ENCODE measurements at places on chromosomes 1 and 21. TPM values are rescaled to one million over a fixed set of nuclear protein-coding genes. Genes with fewer than 3 reads are reported as not detected.

F11R gene
- 11.6 TPM for total RNA-seq

CDK11B gene
- 29.1 TPM for total RNA-seq

LEFTY1 gene
- not detected for total RNA-seq

ESPN gene
- total RNA-seq = not detected

GRCh38 chr1:222462601-222463000 lies 85.3 kb downstream of the HHIPL2 start:
- DNase-seq = no peak

DNA sequence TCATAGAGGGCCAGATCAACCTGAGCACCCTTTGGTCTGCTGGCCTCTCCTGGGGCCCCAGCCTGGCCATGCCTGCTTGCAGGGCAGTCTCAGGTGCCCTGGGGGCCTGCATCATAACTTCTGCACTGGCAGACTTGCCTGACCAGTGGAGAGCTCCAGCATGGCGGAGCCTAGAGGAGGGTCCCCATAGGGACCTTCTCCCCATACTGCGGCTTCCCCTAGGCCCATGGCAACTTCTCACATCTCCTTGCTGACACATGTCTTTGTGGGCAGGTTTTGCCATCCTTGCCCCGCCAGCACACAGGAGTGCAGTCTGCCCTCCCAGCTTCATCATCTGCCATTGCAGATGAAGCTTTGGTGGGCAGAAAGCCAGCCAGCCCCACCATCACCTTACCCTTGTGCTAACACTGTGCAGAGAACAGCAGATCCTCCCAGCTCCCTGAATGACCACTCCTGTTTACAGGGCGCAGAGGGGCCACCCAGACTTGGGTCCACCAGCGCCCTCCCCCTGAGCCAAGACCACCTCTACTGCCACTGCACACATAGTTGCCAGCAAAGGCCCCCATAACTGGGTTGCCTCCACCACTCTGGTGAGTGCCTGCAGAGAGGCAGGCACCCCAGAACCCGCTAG lies 51.7 kb downstream of the ZP4 start:
- no peak for DNase-seq

DNA sequence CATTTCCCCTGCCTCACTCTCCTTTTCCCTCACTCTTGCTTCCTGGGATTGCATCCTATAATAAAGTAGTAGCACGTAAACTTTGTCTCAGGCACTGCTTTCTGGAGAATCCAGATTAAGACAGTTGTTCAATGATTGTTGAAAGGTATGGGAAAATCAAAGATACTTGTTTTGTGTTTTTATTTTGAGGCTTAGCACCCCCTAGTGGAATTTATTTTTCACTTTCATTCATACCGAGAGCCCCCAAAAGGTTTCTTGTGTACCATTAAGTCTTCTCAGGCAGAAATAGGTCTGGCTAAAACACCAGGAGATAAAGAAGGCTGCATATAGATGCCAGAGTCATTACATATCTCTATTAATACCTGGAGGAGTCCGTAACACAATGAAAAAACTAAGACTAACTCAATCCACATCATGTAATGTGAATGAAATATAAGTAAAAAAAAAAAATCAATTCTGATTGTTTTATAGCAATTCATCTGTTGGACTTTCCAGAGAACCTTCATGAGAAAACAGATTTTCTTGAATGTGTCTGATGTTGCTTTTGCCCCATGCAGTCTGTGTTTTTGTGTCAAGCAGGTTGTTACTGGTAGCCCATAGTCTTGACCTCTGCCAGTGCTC lies 103.5 kb downstream of the RPE65 start:
- DNase-seq = no peak

DNA sequence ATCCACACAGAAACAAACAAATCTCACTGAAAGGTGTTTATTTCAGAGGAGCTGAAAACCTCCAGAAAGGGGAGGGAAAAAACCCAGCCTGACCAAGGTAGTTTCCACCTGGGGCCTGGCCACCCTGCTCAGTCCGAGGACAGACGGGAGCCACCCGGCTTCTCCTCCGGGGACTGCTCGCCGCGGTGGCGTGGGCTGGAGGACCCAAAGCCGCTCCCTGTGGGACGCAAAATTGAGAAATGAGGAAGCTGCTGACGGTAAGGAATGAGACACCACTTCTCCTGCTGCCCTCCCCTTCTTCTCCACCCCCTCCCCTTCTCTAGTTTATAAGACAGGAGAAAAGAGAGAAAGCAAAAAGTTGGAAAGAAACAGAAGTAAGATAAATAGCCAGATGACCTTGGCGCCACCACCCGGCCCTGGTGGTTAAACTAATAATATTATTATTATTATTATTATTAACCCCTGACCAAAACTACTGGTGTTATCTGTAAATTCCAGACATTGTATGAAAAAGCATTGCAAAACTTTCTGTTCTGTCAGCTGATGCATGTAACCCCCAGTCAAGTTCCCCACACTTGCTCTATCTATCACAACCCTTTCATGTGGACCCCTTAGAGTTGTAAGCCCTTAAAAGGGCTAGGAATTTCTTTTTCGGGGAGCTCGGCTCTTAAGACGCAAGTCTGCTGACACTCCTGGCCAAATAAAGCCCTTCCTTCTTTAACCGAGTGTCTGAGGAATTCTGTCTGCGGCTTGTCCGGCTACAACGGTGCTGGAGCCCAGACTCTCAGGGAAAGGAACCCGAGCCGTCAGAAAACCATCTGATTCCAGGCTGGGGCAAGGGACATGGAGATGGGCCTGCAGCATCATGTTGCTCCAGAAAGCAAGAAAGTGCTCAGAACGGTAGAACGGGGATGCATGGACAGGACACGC lies 12.5 kb downstream of the ITGB2 start:
- DNase-seq = no peak

GRCh38 chr1:197319631-197320030 lies 51.6 kb downstream of the CRB1 start:
- no peak for DNase-seq

DNA sequence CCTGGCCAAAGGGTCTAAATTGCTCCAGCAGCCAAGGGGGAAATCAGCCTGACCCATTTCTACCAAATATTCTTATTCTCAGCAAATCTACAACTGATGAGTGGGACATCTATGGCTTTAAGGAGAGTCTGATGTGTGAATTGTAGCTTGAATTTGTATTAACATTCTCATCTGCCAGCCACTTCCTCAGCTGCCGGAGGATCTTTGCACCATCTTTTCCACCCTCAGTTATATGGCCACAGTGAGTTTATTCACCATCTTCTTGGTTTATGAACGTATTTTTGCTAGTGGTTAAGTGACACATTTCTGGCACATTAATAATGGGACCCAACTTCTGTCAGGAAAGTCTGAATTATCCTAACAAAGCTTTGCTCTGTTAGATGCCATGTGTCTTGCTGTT lies 69.6 kb downstream of the COLGALT2 start:
- no peak for DNase-seq

Data from activated B cell treated with CpG ODN at 0.5 μM for 24 hours (primary cell).